ENCODE measurements at places on chromosomes 5 and 9.

- no peak overlapping the region for H3K4me3 ChIP-seq
- no peaks in the 10 kb centered on the region for H3K4me1 ChIP-seq
- no peaks in the 10 kb centered on the region for H3K27me3 ChIP-seq
- no peaks in the 10 kb centered on the region for H3K36me3 ChIP-seq
- DNase-seq, result no peak
Observed at GRCh38 chr5:143921525-143922311, 109.8 kb downstream of the HMHB1 start.

GRCh38 chr5:143596824-143597223 is 193.3 kb upstream of the NR3C1 start:
- H3K27me3 ChIP-seq, result no peaks in the 10 kb centered on the region
- H3K4me3 ChIP-seq, result no peak overlapping the region
- H3K27ac ChIP-seq, result no peak overlapping the region
- no peaks in the 10 kb centered on the region for H3K36me3 ChIP-seq
- H3K4me1 ChIP-seq, result peaks cover 32% of the 10 kb centered on the region

DNA sequence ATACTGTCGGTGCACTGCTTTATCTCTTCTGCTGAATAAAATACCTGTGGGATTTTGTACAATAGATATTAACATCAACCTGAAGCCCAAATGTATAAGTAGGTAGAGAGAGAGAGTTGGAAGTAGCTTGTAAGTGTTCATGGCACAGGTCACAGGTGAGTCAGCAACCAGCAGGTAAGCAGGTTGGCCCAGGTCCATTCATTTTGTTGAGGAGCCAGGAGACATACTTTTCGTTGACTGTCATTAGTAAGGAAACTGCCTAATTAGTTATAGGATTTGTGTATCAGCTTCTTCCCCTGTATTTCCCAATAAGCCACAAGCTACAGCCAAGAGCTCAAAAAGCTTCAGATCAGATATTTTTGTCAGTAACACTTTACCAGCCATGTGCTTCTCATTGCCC is 650.8 kb downstream of the IRX1 start:
- no peaks in the 10 kb centered on the region for H3K4me1 ChIP-seq
- no peak for DNase-seq
- H3K36me3 ChIP-seq, result no peaks in the 10 kb centered on the region
- no peak overlapping the region for H3K4me3 ChIP-seq
- no peaks in the 10 kb centered on the region for H3K27me3 ChIP-seq
- no peak overlapping the region for H3K27ac ChIP-seq

DNA sequence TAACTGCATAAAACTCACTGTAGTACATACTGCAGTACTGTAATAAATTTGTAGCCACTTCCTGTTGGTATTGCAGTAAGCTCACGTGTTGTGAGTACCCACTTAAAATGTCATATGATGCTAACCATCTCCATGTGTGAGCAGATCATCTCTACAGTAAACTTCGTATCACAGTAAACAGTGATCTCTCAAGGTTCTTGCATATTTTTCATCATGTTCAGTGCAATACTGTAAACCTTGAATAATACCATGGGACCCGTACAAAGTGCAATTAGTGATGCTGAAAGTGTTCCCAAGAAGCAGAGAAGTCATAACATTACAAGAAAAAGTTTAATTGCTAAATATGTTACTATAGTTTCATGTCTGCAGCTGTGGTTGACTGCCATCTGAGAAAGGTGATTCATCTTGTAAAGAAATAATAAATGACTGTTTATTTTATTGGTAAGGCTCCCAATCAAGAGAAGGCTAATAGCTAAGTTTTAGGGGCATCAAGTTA is 253.8 kb upstream of the POU5F2 start:
- H3K27ac ChIP-seq, result no peak overlapping the region
- no peak for DNase-seq
- no peaks in the 10 kb centered on the region for H3K4me1 ChIP-seq
- H3K4me3 ChIP-seq, result no peak overlapping the region

GRCh38 chr5:168482361-168482760 is 3.9 kb upstream of the RARS1 start:
- peaks cover 2% of the 10 kb centered on the region for H3K4me1 ChIP-seq
- DNase-seq, result no peak
- no peaks in the 10 kb centered on the region for H3K27me3 ChIP-seq
- no peak overlapping the region for H3K4me3 ChIP-seq

DNA sequence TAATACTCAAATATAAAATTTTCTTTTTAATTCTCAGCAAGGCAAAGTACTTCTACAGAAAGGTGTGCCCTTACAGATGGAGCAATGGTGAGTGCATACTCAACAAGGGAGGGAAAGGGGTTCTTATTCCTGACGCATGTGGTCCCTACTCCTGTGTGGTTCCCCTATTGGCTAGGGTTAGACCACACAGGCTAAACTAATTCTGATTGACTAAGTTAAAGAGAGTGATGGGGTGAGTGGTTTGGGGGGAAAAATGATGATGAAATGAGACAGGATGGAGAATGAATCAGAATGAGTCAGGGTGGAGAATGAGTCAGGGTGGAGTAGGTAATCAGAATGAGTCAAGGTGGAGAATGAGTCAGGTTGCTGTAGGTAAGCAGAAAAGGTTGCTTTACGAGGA is 22.9 kb upstream of the HMGCS1 start:
- no peaks in the 10 kb centered on the region for H3K27me3 ChIP-seq
- H3K4me3 ChIP-seq, result no peak overlapping the region
- no peaks in the 10 kb centered on the region for H3K4me1 ChIP-seq
- no peak for DNase-seq

DNA sequence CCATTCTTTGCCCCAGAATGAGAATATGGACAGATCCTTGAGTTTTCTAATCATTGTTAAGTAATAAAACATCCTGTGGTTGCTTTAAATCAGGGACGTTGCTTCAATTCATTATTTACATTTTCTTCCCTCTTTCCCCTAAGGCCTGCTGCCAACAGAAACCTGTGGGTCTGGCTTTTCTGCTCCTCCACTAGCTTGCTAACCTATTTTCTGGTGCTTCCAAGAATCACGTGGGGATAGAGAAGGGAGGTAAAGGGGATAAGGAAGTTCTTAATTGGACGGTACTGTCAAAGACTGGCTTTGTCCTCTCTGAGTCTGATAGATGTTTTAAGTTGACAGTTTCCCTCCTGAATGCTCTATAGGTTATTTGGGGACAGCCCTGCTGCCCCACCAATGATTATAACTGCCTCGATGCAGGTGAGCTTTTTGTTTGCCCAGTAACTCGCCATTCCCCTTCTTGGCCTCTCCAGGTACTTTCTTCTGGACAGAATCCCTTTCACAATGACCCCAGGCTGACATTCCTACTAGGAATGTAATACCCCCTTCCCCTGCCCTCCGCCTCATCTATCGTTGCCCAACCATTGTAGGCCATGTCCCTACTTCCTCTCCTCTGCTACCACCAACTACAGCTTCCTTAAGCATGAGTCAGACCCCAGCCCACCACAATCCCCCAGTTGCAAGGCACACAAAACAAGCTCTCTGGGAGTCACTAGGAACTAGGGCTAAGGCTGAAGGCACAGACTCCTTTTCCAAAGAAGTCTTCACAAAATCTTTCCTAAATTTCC is 19.9 kb upstream of the CPEB4 start:
- H3K27ac ChIP-seq, result no peak overlapping the region
- H3K4me1 ChIP-seq, result no peaks in the 10 kb centered on the region
- no peak overlapping the region for H3K4me3 ChIP-seq
- no peaks in the 10 kb centered on the region for H3K36me3 ChIP-seq

GRCh38 chr5:60010328-60010727 is 116.8 kb upstream of the PDE4D start:
- no peaks in the 10 kb centered on the region for H3K4me1 ChIP-seq
- H3K36me3 ChIP-seq, result no peaks in the 10 kb centered on the region

DNA sequence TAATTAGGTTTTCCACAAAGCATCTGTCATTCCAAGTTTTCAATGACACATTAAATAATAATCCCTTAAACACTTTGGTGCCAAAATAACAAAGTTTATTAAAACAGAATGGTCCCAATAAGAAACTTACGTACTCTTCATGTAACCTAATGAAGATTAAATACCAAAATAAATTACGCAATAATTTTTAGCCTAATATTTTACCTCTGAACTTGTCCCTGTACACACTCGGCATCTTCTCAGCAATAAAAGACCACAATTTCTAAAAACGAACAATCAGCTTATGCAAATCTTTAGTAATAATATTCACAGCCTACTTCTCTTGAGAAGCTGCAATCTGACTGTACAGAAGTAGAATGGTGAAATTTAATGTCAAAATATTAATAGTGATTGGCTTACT is 163.6 kb downstream of the ZDHHC21 start:
- no peak for DNase-seq
- H3K4me1 ChIP-seq, result no peaks in the 10 kb centered on the region
- no peak overlapping the region for H3K4me3 ChIP-seq
- no peaks in the 10 kb centered on the region for H3K36me3 ChIP-seq
- no peaks in the 10 kb centered on the region for H3K27me3 ChIP-seq

DNA sequence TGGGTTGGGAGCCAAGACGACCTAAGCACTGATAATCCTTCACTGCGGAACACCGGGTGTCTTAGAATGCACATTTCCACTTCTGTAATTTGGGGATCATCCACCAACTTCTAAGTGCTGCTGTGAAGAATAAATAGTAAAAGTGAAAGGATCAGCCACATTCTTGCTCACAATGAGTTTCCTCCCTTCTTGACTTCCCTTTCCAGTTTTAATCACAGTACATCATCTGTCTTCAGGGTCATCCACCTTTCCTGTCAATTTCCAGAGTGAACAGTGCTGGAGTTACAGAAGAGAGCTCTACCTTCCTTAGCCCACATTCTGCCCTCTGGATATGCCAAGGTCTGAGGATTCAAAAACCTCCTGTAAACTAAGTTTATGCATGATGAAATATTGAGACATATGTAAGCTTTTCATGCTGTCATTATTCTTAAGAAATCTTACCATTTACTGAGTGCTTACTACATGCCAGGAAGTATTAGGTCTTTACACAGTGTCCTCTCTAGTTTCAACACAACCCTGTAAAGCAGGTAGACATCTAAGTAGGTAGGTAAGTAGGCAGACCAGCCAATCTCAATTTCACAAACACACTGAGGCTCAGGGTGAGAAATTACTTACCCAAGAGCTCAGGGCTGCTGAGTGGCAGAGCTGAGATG is 105.2 kb downstream of the CDK5RAP2 start:
- no peak overlapping the region for H3K4me3 ChIP-seq
- DNase-seq, result no peak
- H3K36me3 ChIP-seq, result peaks cover 19% of the 10 kb centered on the region
- no peaks in the 10 kb centered on the region for H3K4me1 ChIP-seq
- no peaks in the 10 kb centered on the region for H3K27me3 ChIP-seq
- H3K27ac ChIP-seq, result no peak overlapping the region

GRCh38 chr5:17147617-17148016 is 69.8 kb upstream of the BASP1 start:
- H3K4me1 ChIP-seq, result no peaks in the 10 kb centered on the region
- H3K4me3 ChIP-seq, result no peak overlapping the region
- no peak overlapping the region for H3K27ac ChIP-seq
- H3K36me3 ChIP-seq, result no peaks in the 10 kb centered on the region
- DNase-seq, result no peak
- no peaks in the 10 kb centered on the region for H3K27me3 ChIP-seq

- no peak overlapping the region for H3K27ac ChIP-seq
- no peak for DNase-seq
- no peak overlapping the region for H3K4me3 ChIP-seq
- H3K36me3 ChIP-seq, result no peaks in the 10 kb centered on the region
Observed at GRCh38 chr5:142800776-142801494, 30.8 kb downstream of the ARHGAP26 start.

- H3K27ac ChIP-seq, result no peak overlapping the region
- no peaks in the 10 kb centered on the region for H3K36me3 ChIP-seq
- no peaks in the 10 kb centered on the region for H3K4me1 ChIP-seq
- no peak for DNase-seq
- H3K27me3 ChIP-seq, result no peaks in the 10 kb centered on the region
Observed at GRCh38 chr5:140259500-140259899, 43.4 kb downstream of the PFDN1 start.

DNA sequence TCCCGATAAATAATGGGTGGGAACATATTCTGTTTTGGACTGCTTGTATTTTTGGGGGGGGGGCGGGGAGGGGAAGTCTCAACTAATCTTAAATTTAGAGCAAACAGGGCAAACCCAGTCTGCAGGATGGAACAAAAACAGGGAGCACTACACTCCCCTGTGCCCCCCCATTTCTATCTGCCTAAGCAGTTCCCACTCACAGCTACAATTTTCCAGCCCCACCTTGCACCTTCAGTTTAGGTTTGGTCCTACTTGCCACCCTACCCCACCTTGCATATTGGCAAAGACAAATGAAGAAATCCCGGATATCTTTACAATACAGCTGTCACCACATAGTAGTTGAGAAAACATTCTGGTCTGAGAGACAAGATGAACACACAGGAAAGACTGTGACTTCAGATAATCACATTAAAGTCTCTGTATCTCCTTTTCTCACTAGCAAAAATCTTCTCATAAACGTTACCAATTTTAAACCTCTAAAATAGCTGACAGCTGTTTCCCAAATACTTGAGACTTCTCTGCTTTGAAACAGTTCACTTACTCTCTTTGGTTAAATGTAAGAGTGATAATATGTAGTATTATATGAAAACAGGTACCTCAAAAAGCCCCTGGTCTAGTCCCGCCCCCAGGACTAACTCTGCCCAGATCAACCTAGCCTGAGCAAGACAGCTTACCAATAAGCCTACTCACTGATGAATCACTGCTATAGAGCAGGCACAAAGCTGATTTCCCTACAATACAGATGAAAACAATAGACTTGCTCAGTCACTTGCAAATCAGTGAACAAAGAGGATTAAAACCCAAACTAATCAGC is 5.2 kb upstream of the RAPGEF6 start:
- H3K36me3 ChIP-seq, result no peaks in the 10 kb centered on the region
- no peak overlapping the region for H3K27ac ChIP-seq
- DNase-seq, result no peak
- H3K4me3 ChIP-seq, result no peak overlapping the region

GRCh38 chr5:9009931-9010651 is 535.8 kb downstream of the SEMA5A start:
- H3K27me3 ChIP-seq, result no peaks in the 10 kb centered on the region
- H3K36me3 ChIP-seq, result no peaks in the 10 kb centered on the region
- H3K4me3 ChIP-seq, result no peak overlapping the region
- no peak overlapping the region for H3K27ac ChIP-seq
